ENCODE measurements at places on chromosomes 16 and 17.

DNA sequence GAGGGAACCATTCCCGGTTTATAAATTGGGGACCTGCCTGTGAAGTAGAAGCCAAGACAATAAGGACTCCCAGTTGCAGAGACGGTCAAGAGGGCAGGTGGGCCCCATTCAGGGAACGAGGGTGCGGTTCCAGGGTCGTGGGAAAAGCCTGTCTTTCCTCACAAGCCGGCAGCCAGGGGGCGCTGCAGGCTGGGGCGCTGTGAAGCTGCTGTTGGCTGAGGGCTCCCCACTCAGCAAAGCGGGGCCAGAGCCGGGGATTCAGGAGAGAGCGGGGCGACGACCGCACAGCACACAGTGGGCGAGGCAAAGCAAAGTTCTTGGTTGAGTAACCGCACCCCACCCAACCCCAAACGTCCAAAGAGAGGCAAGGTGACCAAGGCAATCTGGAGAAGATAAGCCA, 24.9 kb downstream of the CDRT15 start:
- no peak for DNase-seq

DNA sequence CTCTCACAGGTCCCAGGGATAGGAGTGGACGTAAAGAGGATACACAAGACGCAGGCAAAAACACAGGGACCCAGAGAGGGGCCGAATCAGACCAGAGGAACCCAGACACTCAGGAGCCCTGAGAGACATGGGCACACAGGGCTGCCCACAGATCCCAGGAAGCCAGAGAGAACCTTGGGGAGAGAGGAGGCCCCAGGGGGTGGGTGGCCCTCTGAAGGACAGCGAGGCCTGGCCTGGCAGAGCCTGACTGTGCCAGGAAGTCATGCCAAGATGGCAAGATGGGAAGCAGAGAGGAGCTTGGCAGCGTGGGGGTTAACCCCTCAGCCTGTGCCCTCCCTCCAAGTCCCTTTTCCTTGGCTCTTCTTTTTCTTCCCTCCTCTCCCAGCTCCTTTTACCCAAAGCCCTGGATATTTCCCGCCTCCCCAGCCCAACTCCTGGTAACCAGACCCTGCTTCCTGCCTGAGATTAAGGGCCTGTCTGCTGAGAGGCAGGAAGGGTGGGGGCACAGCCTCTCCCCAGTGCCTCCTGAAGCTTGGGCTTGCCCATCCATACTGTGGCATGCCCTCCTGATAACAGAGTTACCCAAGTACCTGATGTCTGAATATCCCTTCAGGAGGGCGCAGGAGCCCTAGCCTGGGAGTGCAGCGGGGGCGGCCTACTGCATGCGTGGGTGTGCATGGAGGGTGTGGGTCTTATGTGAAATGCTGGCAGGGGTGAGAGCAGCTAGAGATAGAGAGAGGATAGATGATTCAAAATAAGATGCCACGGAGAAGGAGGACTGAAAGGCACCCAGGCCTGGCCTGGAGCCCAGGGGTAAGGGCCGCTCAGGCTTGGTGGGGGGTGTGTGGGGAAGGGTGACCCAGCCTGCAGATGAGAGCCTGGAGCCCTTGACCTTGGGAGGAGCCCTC, 6.0 kb upstream of the TBX21 start:
- no peak for DNase-seq

- no peak for DNase-seq
These were observed 455.2 kb upstream of the DYNLRB2 start for GRCh38 chr16:80085606-80086005.

DNA sequence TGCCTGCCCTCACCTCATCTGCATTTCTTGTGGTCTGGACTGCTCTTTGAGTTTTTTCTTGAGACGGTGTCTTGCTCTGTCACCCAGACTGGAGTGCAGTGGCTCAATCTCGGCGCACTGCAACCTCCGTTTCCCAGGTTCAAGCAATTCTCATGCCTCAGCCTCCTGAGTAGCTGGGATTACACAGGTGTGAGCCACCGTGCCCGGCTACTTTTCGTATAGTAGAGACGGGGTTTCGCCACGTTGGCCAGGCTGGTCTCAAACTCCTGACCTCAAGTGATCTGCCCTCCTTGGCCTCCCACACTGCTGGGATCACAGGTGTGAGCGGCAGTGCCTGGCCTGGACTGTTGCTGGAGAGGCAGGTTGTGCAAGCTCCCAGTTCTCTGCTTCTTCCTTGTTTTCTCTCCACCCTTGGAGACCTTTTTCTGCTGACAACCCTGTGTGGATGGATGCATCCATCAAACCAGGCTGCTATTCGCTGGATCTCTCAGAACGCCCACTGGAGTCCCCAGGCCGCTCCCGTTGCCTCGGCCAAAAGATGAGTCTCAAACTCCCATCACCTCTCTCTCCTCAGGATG, 22.7 kb upstream of the DBNDD1 start:
- no peak for DNase-seq

DNA sequence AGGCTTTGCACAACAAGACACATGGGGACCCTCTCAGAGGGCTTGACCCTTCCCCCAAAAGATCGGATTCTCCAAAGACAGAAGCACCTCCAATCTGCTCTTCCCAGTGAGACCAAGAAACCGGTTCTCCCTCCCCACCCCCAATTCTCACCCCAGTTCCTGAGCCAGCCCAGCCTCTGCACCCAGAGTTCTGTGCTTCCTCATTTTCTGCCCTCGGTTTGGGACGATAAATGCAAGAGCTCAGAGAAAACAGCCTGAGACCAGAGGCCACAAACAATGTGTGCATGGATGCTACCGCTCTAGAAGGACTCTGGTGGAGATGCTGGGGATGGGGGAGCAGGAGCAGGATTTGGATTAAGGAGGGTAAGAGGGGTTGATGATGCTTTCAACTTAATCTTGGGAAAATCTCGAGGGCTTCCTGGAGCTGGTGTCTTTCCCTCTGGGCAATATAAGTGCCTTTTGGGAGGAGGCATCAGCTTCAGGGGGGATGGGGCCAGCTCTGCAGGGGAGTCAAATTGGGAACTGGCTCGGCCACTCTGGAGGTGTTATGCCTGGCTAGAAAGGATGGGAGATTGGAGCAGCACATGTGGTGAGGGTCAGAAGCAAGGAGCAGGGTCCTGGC, 6.0 kb downstream of the KRT15 start:
- DNase-seq, result no peak

- no peak for DNase-seq
These were observed 84.6 kb downstream of the SPAG9 start for GRCh38 chr17:51036084-51036483.

DNA sequence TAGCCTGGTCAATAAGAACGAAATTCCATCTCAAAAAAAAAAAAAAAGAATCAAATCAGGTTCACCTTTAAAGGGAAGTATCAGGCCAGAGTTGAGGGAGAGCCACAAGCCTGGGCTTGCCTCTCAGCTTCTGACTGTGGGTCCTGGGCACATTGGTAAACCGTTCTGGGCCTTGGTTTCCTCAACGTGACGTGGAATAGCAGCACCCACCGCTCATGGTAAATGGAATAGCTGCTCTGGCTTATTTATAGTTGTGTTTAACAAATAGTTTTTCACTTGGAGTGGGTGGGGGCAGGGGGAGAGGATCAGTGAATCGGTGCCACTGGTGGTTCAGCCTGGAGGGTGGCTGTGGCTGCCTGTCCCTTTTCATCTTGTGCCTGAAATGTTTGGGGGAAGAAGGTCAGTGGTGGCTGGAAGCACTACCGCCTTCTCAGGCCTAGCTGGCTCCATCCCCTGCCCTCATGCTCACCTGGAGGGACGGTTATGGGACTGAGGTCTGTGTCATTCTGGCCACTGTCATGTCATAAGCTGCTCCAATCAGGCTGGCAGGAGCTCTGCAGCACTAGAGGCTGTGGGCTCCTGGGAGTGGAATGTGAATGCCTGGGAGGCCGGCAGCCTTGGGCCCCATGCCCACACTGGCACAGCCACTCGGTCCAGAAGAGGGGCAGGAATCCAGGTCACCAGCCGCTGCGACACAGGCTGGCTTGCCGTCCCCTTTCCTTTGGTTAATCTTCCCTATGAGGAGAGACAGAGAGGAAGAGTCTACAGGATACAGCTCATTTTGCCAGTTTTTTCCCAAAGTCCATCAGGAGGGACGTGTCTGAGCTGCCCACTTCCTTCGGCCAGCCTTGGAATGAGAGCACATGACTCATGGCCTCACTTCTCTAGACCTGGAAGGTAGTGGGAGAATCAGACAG, 27.0 kb downstream of the CCR7 start:
- no peak for DNase-seq

DNA sequence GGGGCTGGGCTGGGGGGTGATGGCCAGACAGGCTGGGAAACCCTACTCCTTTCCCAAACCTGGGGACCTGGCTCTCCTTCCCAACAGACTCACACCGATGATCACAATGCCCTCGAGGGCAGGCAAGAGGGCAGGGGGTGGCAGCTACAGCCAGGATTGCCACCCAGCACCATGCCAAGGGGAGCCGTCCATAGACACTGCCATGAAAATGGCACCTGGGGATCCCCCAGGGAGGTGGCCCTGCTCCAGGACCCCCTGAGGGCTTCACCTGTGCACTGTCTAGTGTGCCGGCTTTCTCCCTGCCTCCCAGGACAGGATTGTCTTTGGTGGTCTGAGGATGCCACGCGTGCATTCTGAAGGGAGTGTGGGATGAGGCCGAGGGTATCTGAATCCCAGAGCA, 24.6 kb downstream of the RPH3AL start:
- no peak for DNase-seq

DNA sequence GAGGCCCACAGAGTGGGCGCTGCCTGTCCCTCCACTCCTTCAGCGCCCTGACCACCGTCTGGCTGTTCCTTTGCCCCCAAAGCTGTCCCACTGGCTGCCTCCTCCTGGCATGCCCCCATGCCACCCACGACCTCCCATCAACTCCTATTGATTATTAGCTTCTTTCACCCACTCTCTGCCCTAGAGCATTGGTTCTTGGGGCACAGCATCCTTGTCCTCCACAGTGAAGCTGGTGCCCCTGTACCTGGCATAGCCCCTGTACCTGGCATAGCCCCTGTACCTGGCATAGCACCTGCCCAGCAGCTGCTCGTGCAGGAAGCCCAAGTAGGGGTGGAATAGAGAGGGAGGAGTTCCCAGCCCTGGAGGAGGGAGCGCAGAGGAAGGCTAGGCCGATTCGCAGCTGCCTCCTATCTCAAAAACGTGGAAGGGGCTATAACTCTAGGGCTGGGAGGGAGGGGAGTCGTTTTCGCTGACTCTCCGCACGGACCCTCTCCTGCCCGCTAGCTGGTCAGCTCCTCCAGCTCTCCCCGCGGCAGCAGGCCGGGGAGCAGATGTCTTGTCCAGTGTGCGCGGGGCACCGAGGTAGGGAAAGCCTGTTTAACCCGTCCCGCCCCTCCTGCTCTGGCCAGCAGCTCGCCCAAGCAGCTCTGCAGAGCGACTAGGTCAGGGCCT, 5.7 kb upstream of the ACTG1 start:
- DNase-seq, result no peak

DNA sequence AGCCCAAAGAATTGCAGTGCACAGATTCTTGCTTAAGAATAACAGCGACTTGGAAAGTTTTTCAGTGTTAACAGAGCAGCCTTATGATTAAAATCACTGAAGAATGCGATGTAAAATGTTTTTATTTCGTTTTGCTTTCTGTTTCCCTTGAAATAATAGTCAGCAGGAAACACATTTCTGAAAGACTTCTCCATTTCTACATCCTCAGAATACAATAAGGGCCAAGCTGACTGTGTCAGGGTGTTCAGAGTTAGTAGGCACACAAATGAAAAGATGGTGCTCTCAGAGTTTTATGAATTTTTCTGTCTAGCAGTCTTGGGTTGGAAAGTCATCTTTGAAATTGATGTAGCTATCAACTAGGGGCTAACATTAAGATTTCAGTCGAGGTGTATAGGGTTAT, 582.9 kb upstream of the RBFOX1 start:
- no peak for DNase-seq

GRCh38 chr16:12749076-12749475, 54.6 kb downstream of the CPPED1 start:
- DNase-seq, result no peak

DNA sequence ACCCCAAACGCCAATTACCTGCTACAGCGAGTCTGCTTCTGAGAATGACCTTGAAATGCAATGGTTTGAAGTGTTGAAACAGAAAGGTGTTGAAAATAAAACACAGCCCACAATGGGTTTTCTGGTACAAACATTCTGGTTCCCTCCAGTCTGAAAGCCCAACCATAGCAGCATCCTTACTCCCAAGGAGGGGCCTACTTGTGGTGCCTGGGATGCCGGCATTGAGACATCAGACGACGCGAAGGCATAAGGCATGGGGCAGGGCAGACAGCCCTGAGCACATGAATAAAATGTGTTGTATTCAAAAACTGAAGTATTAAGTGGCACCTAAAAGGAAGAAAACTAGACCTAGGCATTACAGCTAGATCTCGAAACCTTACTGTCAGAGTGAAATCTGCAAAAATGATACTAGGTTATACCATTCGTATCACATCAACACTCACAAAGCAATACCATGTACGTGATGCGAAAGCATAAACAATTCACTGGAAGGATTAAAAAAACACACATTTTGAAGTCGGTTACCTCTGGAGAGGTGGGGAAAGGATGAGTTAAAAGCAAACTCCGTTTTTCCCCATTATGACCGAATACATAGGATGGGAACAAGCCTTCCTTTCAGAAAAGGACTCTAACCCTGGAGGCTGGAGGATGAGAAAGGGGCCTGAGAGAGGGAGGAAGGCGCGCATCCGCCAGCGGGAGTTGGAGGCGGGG, 702 bp downstream of the NUDT21 start:
- DNase-seq, result no peak

- peak; percentile 88 for DNase-seq
These were observed 42.6 kb downstream of the KLHDC4 start for GRCh38 chr16:87723226-87723623.

DNA sequence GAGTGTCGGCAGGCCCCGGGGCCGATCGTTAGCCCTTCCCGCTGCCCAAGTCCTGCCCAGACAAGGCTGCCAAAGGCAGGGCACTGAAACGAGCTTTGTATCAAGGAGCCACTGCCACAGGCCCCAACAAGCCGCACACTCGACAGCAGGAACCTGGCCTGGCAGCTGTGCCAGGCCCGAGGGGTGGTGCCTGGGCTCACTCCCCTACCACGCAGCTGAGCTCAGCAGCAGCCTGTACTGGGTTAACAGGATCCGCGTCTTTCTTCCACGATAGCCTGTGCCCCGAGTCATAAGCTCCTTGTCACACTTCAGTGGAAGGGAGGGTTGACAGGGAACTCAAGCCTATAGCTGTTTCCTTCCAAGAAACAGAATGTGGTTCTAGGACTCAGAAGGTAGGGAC, 87.9 kb downstream of the ABR start:
- DNase-seq, result no peak

GRCh38 chr16:78128913-78129312, 29.5 kb downstream of the WWOX start:
- no peak for DNase-seq

- peak; percentile 99 for DNase-seq
These were observed 17.1 kb upstream of the CCR7 start for GRCh38 chr17:40582328-40582901.

DNA sequence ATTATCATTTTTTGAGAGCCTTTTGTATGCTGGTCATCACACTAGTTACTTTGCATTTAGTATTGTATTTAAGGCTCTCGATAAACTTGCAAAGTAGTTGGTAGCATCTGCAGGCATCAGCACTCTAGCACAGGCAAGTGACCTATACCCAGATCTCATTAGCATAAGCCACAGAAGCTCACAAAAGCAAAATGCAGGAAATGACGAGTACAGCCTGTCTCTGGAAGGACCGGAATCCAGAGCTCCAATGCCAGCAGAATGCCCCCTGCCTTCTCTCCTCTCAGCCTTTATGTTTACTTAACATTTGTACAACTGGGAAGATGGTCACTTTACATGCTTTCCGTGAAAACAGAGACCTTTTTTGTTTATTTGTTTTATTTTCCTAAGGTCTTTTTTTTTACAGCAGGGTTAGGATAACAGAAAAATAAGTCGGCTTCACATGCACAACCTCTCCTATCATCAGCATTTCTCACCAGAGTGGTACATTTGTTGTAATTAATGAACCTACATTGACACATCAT, 45.4 kb upstream of the MYOCD start:
- DNase-seq, result peak; percentile 30

GRCh38 chr16:75746359-75746758, 20.1 kb upstream of the CPHXL start:
- no peak for DNase-seq

All from dermis microvascular lymphatic vessel endothelial cell (primary cell).